ENCODE measurements at places on chromosomes 2 and 18. TPM values are rescaled to one million over a fixed set of nuclear protein-coding genes. Genes with fewer than 3 reads are reported as not detected.

DNA sequence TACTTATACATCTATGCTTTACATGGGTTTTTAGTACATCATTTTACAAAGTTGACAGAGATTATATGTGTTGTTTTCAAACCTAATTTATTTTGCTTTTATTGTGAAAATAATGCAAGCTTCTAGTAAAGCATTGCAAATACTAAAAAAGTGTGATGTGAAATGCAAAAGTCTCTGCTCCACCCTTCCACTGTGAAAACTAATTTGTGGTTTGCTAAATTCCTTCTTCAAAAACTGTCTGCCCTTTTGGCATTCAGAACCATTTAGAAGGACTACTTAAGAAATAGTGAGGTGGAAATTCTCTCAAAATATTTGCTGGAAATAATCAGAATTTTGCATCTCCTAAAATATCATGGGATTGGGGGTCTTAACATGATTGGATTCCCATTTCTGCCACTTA lies 78.4 kb downstream of the CSRNP3 start:
- no peaks in the 10 kb centered on the region for H3K36me3 ChIP-seq
- no peak overlapping the region for H3K4me3 ChIP-seq
- H3K27me3 ChIP-seq: no peaks in the 10 kb centered on the region
- H3K4me1 ChIP-seq: no peaks in the 10 kb centered on the region
- no peak overlapping the region for H3K27ac ChIP-seq

DNA sequence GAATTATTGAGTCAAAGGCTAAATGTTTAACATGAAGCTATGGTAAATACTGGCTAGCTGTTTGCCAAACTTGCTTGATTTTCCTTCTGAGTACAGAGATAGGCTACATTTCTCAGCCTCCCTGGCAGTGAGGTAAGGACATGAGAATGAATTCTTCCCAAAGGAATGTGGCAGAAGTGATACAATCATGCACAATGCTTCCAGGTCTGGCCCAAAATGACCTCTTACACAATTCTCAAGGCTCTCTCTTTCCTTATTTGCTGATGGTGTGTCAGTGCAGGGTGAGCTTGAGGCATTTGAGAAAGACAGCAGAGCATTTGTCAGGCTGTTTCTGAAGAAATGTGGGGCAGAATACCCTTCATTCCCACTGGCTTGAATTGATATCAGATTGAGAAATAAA lies 95.6 kb upstream of the NABP1 start:
- H3K4me3 ChIP-seq: no peak overlapping the region
- no peaks in the 10 kb centered on the region for H3K27me3 ChIP-seq
- H3K4me1 ChIP-seq: no peaks in the 10 kb centered on the region

DNA sequence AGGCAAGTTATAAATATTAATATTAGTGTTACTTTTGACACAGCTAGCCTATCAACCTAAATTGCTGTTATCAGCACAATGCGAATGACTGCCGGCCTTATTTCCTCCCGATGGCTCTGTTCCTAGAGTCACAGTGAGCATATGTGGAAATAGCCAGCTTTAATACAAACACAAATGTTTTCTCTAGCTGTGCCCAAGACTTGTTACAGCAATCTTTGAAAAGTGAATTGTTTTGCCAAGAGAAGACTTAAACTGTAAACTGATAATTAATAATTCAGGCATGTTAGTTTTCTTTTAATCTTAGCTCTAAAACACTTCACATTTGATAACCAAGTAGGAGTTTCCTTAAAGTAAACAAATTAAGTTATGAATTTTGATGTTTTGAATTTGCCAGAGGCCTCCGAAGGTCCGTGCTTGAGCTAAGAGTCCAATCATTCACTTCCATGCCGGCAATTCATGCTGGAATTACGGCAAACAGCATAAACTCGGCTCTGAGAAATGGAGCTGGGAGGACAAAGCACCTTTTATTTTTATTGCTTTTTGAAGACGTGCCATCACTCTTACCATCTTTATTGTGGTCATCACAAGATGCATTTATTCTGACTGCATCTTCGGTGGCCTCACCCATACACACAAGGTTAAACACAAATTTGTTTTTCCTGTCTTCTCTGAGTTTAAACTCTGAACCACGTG lies 184.5 kb upstream of the CWC22 start:
- H3K27ac ChIP-seq: no peak overlapping the region
- no peak overlapping the region for H3K4me3 ChIP-seq
- H3K4me1 ChIP-seq: no peaks in the 10 kb centered on the region
- H3K27me3 ChIP-seq: no peaks in the 10 kb centered on the region
- DNase-seq: no peak
- H3K36me3 ChIP-seq: no peaks in the 10 kb centered on the region

- peaks cover 29% of the 10 kb centered on the region for H3K4me1 ChIP-seq
- H3K4me3 ChIP-seq: no peak overlapping the region
- peak overlapping the region; percentile 93 for H3K27ac ChIP-seq
- H3K27me3 ChIP-seq: no peaks in the 10 kb centered on the region
- DNase-seq: peak; percentile 97
Measured at GRCh38 chr2:71498261-71498701, 44.9 kb downstream of the DYSF start.

- H3K36me3 ChIP-seq: no peaks in the 10 kb centered on the region
- no peaks in the 10 kb centered on the region for H3K27me3 ChIP-seq
- H3K4me1 ChIP-seq: peaks cover 30% of the 10 kb centered on the region
Measured at GRCh38 chr2:64768491-64769005, 114.8 kb upstream of the SERTAD2 start.

Gene KRTCAP3
- total RNA-seq: 1.9 TPM

Gene CFAP53
- 0.46 TPM for total RNA-seq

Gene LCT
- not detected for total RNA-seq

Gene TMEFF2
- total RNA-seq: 0.41 TPM
